ENCODE measurements at places on chromosomes 2 and 18.

DNA sequence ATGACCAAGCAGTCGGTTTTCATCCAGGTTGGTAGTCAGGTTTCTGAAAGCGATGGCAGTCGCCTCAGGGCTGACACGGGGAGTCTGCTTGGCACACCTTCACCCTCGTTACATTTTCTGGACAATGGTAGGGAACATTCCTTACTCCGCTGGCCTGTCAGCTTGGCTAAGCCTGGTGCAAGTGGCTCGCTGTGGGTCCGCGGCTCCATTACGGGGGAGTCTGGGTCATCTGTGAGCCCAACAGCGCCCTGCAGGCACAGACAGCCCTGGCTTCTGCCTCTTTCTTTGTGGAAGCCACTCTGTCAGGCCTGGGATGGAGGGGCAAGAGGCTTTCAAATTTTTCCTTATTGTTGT is 95.6 kb downstream of the HDAC4 start:
- no peak for DNase-seq
- H3K4me3 ChIP-seq: no peak overlapping the region
- H3K27me3 ChIP-seq: no peaks in the 10 kb centered on the region
- no peaks in the 10 kb centered on the region for H3K36me3 ChIP-seq
- H3K27ac ChIP-seq: no peak overlapping the region
- peaks cover 18% of the 10 kb centered on the region for H3K4me1 ChIP-seq

DNA sequence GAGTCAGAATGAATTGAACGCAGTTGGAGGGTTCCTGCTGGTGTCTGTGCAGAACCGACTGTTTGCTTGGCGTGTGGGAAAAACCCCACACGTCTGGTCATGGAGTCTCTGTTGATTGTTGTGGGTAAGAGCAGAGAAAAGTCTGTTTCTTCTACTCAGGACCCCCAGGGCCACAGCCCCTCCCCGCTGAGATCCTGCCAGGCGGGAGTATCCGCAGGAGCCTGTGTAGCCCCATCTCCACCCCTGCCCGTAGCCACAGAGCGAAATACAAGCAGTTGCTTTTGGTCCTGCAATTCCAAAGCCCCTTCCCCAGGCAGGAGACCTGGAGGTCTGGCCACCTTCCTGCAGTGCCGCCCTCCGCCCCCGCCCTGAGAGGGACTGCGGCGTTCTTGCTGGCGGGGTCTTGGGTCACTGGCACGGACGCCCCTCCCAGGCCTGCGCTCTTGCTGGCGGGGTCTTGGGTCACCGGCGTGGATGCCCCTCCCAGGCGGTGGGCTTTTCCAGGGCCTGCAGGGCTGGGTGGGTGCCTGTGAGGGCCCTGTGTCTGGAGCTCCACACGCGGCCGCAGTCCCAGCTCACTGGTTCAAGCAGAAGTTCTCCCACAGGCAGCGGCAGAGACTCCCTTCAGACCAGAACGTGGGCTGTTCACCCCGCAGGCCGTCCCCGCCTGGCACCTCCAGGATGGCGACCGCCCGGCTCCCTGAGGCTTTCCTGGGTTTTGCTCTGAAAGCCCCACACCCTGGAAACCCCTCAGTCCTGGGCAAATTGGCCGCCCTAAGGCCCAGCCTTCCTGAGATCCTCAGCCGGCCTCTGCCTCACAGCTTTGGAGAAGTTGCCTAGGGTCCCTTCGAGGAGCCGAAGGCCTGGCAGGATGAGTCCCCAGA is 76.0 kb upstream of the CTDP1 start:
- no peak for DNase-seq
- H3K27ac ChIP-seq: no peak overlapping the region
- H3K4me3 ChIP-seq: no peak overlapping the region

GRCh38 chr18:35458271-35458670 is 39.5 kb downstream of the INO80C start:
- H3K36me3 ChIP-seq: no peaks in the 10 kb centered on the region
- no peak for DNase-seq
- no peaks in the 10 kb centered on the region for H3K27me3 ChIP-seq
- H3K4me1 ChIP-seq: peaks cover 1% of the 10 kb centered on the region

DNA sequence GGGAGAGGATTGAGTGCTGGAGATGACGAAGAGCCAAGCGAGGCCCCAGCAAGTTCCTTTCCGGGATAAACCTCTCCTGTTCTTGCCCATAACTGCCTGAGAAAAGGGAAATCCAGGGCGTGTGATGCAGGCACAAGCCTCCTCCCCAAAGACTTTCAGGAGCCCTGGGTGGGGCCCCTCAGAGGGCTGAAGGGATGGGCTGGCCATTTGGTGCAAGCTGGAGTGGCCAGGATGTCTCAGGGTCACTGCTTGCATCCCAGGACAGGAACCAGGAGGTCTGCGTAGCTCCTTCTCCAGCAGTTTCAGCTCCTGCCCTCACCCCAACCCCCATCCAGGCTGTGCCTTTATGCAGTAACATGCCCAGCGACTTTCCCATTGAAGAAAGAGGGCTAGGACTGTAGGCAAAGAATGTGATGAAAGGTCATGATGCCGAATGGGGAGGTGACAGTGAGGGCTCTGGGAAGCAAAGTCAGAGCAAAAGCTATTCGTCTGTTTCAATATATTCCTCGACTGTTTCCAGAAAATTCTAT is 80.2 kb downstream of the PXDN start:
- DNase-seq: no peak
- H3K36me3 ChIP-seq: peaks cover 3% of the 10 kb centered on the region
- H3K4me3 ChIP-seq: no peak overlapping the region
- H3K4me1 ChIP-seq: no peaks in the 10 kb centered on the region

DNA sequence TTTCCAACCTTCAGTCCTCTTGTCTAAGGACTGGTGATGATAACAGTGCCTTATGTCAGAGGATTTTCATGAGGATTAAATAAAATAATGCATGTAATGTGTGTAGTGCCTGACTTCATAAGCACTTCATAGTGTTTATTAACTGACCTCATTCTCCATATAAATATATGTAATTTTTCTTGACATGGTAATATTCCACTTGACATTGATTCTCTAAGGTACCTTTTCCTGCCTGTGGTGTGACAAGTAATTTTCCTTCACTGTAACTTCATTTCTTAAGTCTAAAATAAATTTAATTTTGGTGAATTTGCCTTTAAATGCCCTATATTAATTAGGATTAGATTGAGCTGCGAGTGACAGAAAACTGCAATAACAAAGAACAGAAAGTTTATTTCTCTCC is 27.3 kb downstream of the SLC20A1 start:
- H3K4me1 ChIP-seq: peaks cover 32% of the 10 kb centered on the region
- no peaks in the 10 kb centered on the region for H3K27me3 ChIP-seq
- no peak overlapping the region for H3K27ac ChIP-seq

DNA sequence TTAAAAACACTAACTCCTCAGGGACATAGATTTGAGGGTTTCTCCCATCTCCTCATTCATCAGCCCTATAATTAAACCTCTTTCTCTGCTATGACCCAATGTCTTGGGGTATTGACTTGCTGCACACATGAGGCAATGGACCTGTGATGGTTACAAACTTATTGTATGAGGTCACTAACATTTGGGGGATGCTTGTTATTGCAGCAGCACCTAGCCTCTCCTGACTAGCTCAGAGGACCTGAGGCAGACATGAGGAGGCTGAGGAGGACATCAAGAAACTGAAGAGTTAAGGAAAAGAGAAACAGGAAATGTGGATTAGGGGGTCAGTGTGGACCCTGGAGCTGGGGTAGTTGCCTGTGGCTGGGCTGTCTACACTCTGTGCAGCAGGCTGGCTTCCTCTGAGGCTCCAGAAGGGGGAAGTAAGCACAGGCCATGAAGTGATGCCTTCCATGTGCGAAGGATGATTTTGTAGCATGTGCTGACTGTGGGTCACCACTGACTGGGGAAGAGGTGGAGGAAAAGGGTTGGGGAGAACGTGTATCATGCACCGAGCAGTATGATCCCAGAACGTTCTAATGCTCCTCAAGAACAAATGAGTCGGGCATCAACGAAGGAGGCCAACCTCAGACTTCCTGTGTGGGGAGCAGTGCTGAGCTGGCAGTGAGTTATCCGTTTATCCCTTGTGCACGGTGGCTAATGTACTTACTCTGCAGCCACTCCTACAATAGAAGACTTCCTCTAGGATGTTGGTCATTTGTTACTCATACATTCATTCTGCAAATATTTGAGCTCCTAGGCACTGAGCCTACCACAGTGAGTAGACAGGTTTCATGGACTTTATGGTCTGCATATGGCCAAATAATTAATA is 42.1 kb upstream of the RFX8 start:
- peak; percentile 82 for DNase-seq
- H3K27me3 ChIP-seq: no peaks in the 10 kb centered on the region
- no peaks in the 10 kb centered on the region for H3K36me3 ChIP-seq
- no peaks in the 10 kb centered on the region for H3K4me1 ChIP-seq
- no peak overlapping the region for H3K27ac ChIP-seq

GRCh38 chr2:20514596-20515269 is 67.9 kb downstream of the RHOB start:
- no peaks in the 10 kb centered on the region for H3K4me1 ChIP-seq
- DNase-seq: no peak
- H3K27me3 ChIP-seq: peaks cover 3% of the 10 kb centered on the region
- H3K27ac ChIP-seq: no peak overlapping the region
- H3K4me3 ChIP-seq: no peak overlapping the region
